ENCODE measurements at places on chromosomes 2 and 18.

DNA sequence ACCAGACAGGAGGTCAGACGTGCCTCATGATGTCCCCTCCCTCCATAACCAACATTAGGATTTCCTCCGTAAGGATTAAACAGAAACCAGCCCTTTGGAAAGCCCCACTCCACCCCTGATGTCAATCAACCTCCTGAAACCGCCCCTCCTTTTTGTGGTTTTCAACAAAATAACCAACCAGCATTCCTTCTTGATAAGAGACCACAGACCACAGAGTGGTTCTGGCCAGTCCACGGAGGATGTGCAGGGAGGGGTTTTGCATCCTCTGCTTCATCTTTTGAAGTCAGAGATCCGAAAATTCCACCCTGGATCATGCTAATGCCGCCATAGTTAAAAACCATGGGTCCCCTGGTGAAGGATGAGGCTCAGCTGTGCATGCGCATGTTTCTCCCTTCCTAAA is 180.0 kb upstream of the CCDC150 start:
- DNase-seq, result no peak
- no peaks in the 10 kb centered on the region for H3K36me3 ChIP-seq
- no peaks in the 10 kb centered on the region for H3K27me3 ChIP-seq
- H3K4me1 ChIP-seq, result no peaks in the 10 kb centered on the region

DNA sequence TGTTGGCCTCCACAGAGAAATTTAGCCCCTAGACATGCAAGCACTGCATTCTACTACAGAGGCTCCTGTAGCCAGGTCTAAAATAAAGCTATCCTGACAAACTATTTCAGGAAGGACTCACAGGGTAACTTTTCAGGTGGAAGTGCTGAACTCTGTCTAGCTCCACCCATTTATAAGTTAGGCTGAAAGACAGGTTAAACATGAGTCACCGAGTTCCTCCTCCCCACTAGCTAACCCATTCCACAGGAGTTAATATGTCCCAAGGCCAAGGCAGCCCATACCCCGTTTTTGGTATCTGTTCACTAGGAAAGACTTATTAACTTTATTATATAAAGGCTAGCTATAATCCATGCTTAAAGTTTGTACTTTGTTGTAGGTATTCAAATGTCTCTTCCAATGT is 3.5 kb downstream of the CWC22 start:
- no peaks in the 10 kb centered on the region for H3K4me1 ChIP-seq
- no peaks in the 10 kb centered on the region for H3K27me3 ChIP-seq
- no peak for DNase-seq
- H3K4me3 ChIP-seq, result no peak overlapping the region
- H3K36me3 ChIP-seq, result no peaks in the 10 kb centered on the region

- H3K36me3 ChIP-seq, result peaks cover 5% of the 10 kb centered on the region
- no peaks in the 10 kb centered on the region for H3K27me3 ChIP-seq
- peak overlapping the region; percentile 98 for H3K27ac ChIP-seq
- peaks cover 16% of the 10 kb centered on the region for H3K4me1 ChIP-seq
These were observed 1.4 kb downstream of the ACTR1B start for GRCh38 chr2:97662386-97662894.

DNA sequence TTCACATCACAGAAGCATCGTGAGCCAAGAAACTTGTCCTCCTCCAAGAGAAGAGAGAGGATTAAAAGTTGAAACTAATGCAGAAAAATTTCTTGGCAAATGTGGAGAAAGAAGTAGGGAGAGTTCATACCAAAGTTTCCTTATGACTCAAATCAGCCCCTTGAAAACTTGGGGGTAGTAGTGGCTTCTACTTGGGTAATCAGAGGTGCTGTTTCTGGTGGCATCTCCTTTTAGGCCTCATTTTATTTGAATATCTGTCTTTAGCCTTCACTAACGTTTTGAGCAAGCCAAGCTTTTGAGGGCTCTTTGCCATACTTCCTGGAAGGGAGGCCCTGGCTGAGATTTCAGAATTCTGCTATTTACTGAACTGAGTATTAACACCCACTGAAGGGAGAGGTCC is 515.3 kb upstream of the MEX3C start:
- H3K4me3 ChIP-seq, result no peak overlapping the region
- H3K27me3 ChIP-seq, result no peaks in the 10 kb centered on the region
- DNase-seq, result no peak
- no peak overlapping the region for H3K27ac ChIP-seq
- no peaks in the 10 kb centered on the region for H3K4me1 ChIP-seq

- H3K4me1 ChIP-seq, result no peaks in the 10 kb centered on the region
- peak within 1 kb of the TSS; percentile 92 for H3K4me3 ChIP-seq
- no peaks in the 10 kb centered on the region for H3K27me3 ChIP-seq
- peak; percentile 95 for DNase-seq
These were observed at the start of gene ASXL2 for GRCh38 chr2:25878361-25879132. ASXL2 (minus strand) TSS chr2:25878487; CDS start chr2:25878222, 265 bp downstream.

- no peaks in the 10 kb centered on the region for H3K36me3 ChIP-seq
- no peaks in the 10 kb centered on the region for H3K27me3 ChIP-seq
- no peak overlapping the region for H3K4me3 ChIP-seq
- H3K4me1 ChIP-seq, result no peaks in the 10 kb centered on the region
- H3K27ac ChIP-seq, result no peak overlapping the region
These were observed 54.8 kb downstream of the FAM161A start for GRCh38 chr2:61799099-61799498.

GRCh38 chr2:25076749-25077148 is 34.9 kb downstream of the EFR3B start:
- peaks cover 8% of the 10 kb centered on the region for H3K4me1 ChIP-seq
- DNase-seq, result no peak
- no peaks in the 10 kb centered on the region for H3K36me3 ChIP-seq
- H3K4me3 ChIP-seq, result no peak overlapping the region
- H3K27ac ChIP-seq, result no peak overlapping the region

- H3K27me3 ChIP-seq, result no peaks in the 10 kb centered on the region
- no peak overlapping the region for H3K4me3 ChIP-seq
- no peak for DNase-seq
- no peaks in the 10 kb centered on the region for H3K36me3 ChIP-seq
- peaks cover 46% of the 10 kb centered on the region for H3K4me1 ChIP-seq
These were observed 141.7 kb downstream of the ZFP36L2 start for GRCh38 chr2:43084699-43085091.

DNA sequence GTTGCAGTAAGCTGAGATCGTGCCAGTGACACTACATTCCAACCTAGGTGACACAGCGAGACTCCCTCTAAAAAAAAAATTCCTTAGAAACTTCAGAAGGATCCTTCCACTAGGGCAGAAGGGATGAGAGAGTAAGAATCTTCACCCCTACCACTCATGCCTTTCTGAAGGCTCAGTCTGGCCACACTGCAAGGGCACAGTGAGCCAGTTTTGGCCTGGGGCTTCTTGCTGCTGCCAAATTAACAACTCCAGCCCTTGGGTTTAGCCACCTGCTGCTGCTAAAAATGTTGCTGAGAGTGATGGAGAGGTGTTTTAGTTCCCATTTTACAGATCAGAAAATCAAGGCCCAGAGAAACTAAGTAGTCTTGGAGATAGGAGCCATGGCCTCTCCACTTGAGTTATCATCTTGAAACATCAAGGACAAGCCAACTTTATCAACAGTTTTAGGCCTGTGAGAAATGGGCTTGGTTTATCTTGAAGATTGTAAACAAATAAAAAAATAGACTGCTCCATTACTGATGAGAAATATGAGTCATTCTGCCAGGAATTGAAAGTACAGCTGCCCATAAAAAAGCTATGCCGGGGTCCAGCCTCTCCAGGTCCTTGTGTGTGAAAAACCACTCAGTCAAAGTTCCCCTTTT is 31.9 kb upstream of the CASP8 start:
- peaks cover 11% of the 10 kb centered on the region for H3K4me1 ChIP-seq
- H3K36me3 ChIP-seq, result no peaks in the 10 kb centered on the region
- H3K27ac ChIP-seq, result peak overlapping the region; percentile 5
- no peaks in the 10 kb centered on the region for H3K27me3 ChIP-seq

DNA sequence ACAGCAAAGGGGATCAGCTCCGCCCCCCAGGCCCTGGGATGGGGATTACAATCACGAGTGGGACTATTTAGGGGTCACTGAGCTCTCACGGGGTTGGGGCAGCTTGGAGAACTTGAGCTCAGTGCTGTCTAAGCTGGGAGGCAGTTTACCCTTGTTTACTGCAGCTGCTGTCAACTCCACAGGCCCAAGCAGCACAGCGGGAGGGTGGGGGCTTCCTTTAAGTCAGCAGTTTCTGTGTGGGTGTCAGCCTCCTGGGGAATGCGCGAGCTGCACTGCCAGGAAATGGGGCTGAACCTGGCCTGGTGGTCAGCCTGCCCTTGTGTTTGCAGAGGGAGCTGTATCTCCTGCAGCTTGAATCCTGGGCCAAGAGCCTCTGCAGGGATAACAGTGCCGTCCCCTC is 29.8 kb downstream of the TOGARAM2 start:
- no peaks in the 10 kb centered on the region for H3K36me3 ChIP-seq
- DNase-seq, result no peak
- H3K4me3 ChIP-seq, result no peak overlapping the region
- H3K27me3 ChIP-seq, result no peaks in the 10 kb centered on the region
- no peaks in the 10 kb centered on the region for H3K4me1 ChIP-seq

- no peak for DNase-seq
- no peak overlapping the region for H3K27ac ChIP-seq
- H3K4me3 ChIP-seq, result peak overlapping the region; percentile 38
- peaks cover 10% of the 10 kb centered on the region for H3K4me1 ChIP-seq
These were observed 2.0 kb downstream of the SP9 start for GRCh38 chr2:174336501-174337336.

DNA sequence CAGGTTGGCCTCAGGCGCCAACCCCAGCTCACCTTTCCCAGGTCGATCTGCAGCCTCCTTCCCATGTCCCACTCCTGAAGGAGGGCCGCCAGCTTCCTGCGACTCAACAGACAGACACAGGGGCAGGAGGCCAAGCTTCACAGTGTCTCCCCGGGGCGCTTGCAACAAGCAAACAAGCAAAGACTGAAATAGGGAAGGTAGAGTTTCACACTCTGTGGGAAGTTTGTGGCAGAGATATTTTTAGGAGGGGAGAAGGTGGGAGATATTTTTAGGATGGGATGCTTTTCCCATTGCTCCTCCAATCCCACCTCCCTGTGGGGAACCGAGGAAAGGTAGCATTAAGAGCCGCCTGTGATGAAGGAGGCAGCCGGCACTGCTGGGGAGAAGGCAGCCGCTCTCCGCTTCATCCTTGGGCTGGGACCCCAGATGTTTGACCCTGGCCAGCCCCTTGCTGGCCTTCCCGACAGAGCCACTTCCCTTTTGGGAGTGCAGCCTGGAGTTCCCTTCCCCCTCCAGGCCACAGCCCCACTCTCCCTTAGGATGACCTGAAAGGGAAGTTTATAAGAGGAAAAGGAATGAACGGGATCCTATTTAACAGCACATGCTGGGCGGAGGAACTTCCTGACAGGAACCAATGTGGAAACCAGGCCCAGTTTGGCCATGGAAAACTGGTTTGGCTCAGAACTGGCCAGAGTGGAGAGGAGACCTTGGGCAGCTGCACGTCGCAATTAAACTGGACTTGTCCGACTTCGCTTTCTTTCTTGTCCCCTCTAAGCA is 142.2 kb upstream of the SMAD2 start:
- peaks cover 11% of the 10 kb centered on the region for H3K4me1 ChIP-seq
- H3K36me3 ChIP-seq, result no peaks in the 10 kb centered on the region
- H3K27ac ChIP-seq, result peak overlapping the region; percentile 89
- DNase-seq, result peak; percentile 89
- H3K4me3 ChIP-seq, result no peak overlapping the region
- H3K27me3 ChIP-seq, result no peaks in the 10 kb centered on the region

DNA sequence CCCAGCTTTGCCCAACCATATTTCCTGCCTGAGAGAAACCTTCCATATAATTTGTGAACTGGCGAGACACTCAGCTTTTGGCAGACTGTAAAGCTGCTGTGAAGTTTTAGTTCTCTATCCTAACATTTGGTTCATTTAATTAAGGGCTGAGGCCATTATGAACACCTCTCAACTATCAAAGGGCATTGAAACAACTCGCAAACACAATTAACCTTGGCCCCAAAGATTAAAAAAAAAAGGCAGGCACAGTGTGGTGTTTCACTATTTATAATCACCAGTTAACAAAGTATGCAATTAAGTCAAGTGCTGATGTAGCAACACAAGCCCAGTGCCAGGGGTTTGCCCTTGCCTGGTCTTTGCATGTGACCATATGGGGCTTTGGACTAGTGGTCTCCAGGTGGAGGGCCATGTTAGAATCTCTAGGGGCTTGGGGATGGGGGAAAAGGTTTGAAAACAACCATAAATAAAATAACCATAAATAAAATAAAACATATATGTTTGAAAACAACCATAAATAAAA is 297.6 kb upstream of the SKOR2 start:
- no peak for DNase-seq
- H3K27ac ChIP-seq, result no peak overlapping the region
- no peak overlapping the region for H3K4me3 ChIP-seq

- no peak overlapping the region for H3K4me3 ChIP-seq
- peak overlapping the region; percentile 89 for H3K27ac ChIP-seq
- H3K36me3 ChIP-seq, result no peaks in the 10 kb centered on the region
- H3K4me1 ChIP-seq, result peaks cover 24% of the 10 kb centered on the region
- H3K27me3 ChIP-seq, result no peaks in the 10 kb centered on the region
These were observed 36.9 kb downstream of the RPL37A start for GRCh38 chr2:216535454-216535995.

DNA sequence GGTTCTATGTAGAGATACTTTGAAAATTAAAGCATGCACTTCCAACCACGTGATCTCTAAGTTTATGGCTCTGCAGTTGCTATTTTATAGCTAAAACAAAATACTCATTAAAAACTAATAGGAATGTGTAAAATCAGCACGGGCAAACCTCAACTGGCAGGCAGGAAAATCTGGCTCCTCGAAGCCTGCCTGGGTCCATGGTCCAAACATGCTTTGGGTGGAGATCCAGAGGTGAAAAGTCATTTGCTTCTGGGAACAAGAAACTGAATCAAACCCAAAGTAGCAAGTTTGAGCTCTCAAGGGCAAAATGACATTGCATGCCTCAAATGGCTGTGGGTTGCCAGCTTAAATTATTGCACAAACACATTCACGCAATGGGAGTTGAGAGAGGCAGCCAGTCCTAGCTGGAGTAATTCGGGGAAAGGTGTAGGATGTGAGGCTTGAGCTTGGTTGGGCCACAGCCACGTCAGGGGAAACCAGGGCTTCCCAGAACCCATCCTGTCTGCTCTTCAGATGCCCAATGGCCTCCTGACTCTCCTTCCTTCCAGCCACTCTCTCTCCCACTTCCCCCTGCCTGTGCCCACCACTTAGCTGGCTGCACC is 75.2 kb upstream of the LCLAT1 start:
- DNase-seq, result peak; percentile 48
- peak overlapping the region; percentile 76 for H3K27ac ChIP-seq
- no peak overlapping the region for H3K4me3 ChIP-seq
- no peaks in the 10 kb centered on the region for H3K27me3 ChIP-seq

Data from breast epithelium (tissue), 4 donors.